ENCODE measurements at places on chromosomes 7 and 10. TPM values are rescaled to one million over a fixed set of nuclear protein-coding genes. Genes with fewer than 3 reads are reported as not detected.

Gene VGF
- 1.2 TPM for total RNA-seq

Gene DYDC2
- total RNA-seq = 4.5 TPM

Gene CYP26C1
- 0.31 TPM for total RNA-seq

Gene ADCK2
- total RNA-seq = 21.2 TPM

Gene MMS19
- 206 TPM for total RNA-seq

DNA sequence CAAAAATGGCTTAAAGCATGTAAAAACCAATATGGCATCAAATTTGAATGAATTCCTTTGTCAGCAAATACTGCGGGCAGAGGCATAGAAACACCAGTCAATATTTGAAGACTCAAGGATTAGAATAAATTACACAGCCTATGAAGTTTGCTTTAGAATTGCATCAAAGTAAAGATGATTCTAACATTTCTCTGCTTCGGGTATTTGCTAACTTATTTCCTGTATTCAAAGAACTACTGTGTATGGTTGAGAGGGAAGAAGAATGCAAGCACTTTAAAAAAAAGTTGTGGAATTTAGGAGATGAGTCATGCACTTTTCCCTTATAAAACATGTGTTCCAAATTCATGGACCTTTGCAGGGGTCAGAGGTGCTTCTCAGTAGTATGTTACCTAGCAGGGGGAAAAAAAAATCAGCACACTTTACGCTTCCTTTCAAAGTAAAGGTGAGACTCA lies 90.1 kb downstream of the PIP4K2A start:
- DNase-seq = no peak

DNA sequence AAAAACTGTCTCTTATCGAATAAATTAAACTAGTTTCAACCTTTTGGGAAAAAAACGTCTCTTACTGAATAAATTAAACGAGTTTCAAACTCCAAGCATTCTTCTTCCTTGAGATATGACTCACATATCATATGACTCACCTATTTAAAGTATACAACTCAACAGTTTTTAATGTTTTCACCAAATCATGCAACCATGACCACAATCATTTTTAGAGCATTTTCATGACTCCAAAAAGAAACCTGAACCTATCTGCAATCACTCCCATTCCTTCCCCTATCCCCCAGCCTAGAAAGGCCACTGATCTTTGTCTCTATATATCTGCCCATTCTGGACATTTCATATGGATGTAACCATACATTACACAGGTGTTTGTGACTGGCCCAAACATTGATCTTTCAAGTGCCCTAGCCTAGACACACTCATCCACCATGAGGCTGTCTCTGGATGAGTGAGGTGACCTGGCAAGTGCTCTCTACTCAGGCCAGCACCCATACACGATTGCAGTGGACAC lies 115.3 kb downstream of the PIP4K2A start:
- DNase-seq = no peak

DNA sequence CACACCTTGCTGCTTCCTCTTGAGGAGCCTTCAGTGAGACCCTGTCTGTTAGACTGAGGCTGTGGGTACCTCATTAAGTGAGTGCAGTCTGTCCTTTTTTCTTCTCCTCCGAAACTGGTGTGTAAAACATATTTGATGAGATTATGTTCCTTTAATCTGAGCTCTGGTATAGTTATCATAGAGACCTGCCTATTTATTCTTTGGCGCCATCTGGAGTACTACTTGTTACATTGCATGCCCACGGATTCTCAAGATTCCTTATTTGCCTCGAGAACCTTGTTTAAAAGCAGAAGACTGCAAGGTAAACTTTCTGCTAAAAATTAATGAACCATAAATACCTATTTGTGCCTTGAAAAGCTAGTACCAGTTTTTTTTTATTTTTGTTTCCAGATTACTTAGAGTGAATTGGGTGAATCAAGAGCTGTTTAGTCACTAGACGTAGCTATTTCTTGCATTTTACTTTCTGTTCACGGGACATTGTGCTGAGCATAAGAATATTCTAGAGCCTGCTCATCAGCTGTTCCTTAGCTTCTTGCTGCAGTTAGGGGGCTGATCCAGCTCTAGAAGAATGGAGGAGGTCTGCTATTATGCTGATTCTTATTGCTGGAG lies 16.9 kb upstream of the STMP1 start:
- DNase-seq = peak; percentile 48

DNA sequence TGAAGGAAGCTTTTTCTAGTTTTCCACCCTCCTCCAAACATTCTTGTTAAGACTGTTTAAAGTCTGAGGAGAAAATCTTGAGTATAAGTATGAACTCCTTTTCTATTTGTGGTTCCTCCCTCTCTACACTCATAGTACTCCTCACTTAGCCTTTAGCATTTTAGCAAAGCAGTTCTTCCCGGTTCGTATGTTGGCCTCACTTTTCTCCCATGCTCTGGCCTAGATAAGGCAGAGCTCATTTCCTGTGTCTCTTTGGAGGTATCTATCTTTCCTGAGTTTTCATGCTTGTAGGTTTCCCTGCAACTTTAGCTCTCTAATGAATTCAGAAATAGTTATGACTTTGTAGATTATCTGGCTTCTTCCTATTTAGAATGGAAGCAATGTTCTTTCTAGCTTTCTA lies 5.9 kb upstream of the OR2F1 start:
- DNase-seq = no peak

DNA sequence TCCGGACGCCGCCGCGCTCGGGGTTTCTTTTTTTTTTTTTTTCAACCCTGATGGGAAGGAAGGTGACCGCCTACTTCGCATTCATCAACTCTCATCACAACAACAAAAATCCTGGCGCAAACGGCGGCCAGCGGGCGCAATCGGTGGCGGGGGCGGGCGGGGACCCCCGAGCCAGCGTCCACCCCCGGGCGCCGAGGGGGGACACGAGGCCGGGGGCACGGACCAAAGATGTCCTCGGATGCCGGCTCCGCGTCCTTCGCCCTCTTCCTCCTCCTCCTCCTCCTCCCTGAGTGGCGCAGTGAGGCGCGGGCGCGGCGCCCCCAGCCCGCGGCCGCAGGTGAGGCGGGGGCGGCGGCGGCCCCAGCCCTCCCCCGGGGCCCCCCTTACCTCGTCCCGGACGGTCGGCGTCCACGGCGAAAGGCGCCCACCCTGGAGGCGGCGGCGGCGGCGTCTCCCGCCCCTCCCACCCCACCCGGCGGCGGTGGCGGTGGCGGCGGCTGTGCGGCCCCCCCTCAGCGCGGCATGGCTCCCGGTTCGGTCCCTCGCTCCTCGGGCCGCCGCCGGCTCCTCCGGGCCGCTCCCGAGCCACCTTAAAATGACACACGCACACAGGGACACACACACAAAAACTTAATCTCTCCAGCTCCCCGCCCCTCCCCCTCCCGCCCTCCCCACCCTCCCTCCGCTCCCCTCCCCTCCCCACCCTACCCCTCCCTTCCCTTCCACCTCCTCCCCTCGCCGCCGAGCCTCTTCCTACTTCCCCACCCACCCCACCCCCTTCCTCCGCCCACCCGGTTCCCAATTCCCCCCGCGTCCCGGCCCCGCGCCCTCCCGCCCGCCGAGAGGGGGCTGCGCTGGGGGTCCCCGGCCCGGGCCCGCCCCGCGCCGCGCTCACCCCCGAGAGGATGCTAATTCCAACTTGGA lies at the start of gene CTBP2:
Gene CTBP2, minus strand, starts transcription at position 632 of the 924 bp plus-strand sequence.
- peak; percentile 76 for DNase-seq

DNA sequence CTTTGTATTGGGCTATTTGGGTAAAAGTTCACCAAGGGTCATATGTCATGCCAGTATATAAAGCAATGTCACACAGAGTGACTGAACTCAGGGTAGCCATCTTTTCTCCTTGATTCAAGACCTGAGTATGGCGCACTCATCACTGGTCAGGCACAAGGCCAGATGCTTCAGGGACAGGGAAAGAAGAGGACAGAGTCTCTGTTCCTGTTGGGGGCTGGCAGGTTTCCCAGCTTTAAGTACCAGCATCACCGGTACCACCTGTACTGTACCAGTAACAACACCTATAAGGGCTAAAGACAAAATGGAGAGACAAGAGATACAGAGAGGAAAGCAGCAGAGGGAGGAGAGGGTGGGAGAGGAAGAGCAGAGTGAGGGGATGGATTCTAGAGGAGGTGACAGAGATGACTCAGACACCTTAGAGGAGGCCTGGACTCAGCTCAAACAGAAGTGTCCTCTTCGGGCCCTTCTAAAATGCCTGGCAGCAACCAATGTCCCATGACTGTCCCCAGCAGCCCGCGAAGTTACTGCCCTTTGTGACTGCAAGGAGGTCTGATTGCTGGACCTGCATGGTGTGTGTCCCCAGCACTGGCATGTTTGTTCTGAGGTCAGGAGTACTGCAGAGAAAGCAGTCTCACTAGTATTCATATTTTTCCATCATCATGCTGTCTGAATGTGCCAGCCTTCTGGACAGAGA lies 191.3 kb downstream of the MYOF start:
- DNase-seq = no peak

DNA sequence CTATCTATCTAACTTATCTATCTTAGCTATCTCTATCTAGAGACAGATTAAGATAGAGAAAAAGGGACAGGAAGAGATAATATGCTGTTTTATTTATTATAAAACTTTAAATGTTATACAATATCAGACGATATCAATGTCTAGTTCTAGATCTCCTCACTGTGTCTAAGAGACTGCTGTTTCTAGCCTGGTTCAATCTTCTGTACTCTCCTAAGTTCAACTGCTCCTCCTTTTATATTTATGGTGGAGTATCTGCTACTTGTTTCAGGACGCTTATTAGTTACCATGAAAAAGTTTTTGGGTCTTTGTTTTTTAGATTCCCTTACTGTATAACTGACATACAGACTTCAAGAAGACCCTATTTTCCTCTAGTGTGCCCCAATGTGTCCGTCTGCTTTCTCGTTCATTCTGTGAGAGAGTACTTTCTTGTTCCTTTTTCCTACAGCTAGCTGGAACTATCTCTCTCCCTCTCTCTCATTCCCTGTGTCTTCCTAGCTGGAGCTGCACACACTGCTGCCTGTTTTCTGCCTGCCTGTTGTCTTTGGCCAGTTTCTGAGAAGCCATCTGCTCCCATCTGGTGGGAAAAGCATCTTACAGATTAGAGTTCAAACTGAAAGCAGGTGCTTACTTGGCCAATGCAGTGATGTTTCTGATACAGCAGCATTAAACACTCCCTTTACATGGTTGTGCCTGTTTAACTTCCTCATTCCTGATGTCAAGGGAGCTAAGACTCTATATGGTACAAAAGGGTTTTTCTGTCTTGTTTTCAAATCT lies 49.4 kb upstream of the ARL4A start:
- DNase-seq = no peak

DNA sequence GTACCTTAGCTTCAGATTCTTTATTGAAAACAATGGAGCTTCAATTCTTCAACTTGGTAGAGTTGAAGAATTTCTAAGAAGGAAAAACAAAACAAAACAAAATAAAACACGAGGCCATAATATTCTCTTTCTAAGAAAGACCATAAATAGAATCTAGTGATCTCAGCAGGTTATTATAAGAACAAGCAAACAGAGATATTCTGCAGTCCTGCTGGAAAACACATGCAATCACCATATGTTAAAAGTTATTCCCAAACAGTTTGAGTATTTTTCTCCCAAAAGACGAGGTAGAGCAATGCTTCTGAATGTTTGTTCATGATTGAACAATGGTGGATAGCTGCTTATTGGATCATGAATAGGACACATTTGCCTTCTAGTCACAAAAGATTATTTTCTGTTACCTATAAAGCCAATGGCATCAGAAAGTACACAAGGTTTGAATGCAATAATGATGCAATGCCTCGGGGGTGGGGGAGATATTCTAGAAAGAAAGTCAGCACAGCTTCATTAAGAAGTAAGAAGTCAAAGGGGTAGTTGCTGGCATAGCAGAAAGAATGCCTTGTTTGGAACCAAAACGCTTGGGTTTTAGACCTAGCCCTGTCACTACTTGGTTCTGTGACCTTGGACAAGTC lies 59.3 kb downstream of the CREB3L2 start:
- DNase-seq = no peak

DNA sequence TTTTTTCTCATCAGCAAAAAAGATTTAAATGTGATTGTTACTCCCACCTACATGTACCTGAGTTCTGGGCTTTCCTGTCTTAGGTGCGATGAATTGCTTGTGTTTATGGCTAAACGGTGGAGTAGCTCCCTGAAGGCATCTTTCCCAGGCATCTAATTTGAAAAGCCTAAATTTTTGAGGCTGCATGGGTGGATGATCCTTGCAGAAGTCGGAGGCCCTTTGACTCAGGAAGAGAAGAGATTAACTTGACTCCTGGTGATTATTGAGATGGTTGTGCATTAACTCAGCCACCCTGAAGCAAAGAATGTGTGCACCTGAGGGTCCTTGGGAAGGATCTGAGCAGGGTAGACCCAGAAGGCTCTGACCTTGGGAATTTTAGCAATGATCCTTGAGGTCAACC lies 155.6 kb upstream of the SEMA3C start:
- no peak for DNase-seq

DNA sequence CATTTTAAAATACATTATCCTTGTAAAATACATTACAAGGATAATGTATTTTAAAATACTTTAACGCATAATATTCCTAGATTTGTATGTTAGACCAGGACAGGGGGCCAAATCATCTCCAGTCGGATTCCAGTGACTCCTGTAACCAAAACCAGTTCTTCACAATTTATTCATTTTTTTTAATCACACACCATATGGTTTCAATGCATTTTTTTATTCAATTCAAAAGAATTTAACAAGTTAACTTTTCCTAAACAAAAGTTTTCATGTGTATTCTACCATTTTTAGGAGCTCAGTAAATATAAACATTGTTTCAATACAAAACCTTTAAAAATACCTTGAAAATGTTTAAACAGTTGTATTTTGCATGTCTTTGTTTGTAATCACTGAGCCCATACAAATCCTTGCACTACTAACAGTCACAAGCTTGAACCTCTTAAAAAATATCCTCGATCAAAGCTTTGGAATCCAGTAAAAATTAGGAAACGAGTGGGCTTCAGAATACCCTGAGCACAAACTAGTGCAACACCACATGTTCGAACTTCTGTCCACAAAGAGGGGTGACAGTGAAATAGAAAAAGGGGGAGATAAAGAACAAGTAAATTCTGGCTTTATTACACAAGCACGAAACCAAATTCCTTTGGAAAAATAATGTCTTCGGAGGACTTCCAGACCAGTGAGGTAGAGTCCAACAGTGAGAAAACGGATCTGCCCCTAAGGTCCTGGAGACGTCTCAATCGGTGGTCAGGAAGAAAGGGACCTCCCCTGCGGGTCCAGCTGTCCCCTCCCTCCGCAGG lies 1.6 kb downstream of the CCDC71L start:
- DNase-seq = no peak

- no peak for DNase-seq
Observed at GRCh38 chr7:152200395-152200794, 174.9 kb downstream of the GALNT11 start.

- DNase-seq = no peak
Observed at GRCh38 chr10:92405419-92405924, 114.5 kb downstream of the MARCHF5 start.

- DNase-seq = no peak
Observed at GRCh38 chr10:4804465-4804864, 21.5 kb upstream of the AKR1E2 start.

DNA sequence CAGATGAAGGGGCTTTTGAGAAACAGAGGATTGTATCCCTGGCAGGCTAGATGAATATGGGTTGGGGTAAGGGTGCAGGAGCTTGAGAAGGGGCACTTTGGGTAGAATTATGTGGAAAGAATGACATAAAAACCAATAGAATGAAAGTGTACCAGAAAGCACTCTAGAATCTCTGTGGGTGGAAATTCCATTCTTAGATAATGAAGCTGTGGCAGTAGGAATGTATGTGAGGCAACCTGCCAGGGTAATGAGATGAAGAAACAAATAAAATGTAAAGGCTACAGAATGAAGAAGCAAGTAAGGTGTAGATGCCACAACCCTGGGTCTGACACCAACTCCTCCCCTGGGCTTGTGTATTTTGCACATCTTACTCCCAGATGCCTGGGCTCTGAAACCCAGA lies 16.8 kb downstream of the NOBOX start:
- no peak for DNase-seq

- no peak for DNase-seq
Observed at GRCh38 chr10:27485986-27486385, 18.1 kb upstream of the RAB18 start.
